ENCODE measurements at places on chromosomes 12 and 14. TPM values are rescaled to one million over a fixed set of nuclear protein-coding genes. Genes with fewer than 3 reads are reported as not detected.

GRCh38 chr12:121021754-121022153 lies 5.5 kb upstream of the C12orf43 start:
- DNase-seq = no peak

DNA sequence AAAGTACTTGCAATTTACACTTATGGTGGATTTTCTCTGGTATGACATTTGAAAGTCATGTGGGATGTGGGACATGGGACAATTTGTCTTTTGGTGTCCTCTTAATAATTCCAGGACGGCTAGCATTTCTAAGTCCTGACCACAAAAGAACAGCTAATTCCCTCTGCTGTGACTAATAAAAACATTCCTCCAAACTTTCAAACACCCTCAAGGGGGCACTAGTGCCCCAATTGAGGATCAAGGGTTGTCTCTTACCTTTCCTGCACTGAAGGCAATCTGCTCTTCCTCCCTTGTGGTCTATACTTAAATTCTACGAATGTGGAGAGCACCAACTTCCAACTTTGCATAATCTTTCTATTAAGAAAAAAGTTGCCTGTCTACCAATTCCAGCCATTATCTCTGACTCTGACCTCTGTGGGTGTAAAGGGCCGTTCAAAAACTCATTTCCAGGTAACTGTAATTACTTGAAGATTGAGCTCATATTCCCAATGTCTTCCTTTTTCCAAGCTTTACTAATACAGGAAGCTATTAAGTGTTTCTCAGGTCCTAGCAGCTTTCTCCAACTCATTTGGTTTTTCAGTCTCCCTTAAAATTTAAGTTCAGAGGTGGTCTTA lies 210.2 kb downstream of the PTPRO start:
- peak; percentile 67 for DNase-seq

DNA sequence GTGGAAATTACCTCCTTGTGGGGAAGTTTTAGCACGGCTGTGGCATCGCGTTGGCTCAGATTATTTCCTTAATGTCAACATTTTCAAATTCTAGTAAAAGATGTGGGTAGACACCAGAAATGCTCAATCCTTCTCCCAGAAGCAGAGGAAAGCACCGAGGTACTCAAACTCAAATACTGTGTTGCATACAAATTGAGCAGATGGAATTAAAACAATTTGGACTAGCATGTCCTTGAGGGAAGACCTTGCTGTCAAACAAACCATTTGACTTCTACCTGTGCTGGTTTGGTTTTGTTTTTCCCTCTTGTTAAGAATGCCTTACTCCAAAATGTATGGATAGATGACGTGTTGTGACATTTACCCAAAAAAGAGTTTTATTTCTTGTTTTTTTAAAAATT lies 136.4 kb downstream of the CNTN1 start:
- DNase-seq = no peak

DNA sequence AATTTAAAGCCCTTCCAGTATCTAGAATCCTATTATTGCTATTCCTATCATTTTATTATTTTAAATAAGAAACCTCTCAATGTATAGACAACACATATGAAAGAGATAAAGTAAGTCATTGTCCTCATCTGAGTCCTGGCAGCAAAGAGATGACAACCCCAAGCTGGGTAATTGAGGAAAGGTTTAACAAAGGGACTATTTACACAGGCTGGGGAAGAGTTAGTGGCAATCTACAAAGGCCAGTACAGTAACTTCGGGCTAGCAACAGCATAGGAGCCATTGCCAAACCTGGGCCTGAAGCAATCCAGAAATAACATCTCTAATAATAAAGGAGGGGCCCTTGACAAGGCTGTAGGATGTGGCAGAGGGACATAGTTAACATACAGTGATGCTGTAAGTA lies 11.2 kb downstream of the PDE6H start:
- no peak for DNase-seq

MYBPC1 gene
- not detected for total RNA-seq

DNA sequence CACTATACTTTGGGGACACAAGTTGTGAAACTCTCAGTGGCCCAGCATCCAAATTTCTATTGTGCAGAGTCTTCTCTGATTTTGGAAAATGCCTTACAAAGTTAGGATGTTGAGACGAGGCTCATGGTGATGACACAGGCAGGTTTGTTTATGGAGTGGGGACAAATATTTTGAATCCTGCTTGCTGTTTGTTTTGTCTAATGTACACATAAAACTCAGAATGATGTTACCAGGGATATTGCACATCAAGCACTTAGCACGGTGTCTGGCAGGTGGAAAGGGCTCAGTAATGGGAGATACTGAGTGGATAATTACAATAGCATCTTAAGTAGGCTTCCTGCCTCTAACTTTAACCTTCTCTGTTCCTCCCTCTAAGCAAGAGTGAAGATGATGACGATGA lies 628.9 kb upstream of the TBX3 start:
- no peak for DNase-seq

GRCh38 chr14:94111276-94112095 lies 950 bp downstream of the IFI27 start:
- peak; percentile 29 for DNase-seq

DNA sequence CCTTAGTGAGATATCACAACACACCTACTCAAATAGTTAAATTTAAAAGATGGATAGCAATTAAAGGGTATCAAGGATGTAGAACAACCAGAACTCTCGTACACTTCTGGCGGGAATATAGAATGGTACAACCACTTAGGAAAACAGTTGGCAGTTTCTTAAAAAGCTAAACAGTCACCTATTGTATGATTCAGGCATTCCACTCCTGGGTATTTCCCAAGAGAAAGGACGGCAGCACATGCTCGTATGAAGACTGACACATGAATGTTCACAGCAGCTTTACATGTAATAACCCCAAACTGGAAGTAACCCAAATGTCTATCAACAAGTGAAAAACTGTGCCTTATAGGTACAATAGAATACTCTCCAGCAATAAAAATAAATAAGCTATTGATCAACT lies 465.2 kb downstream of the VRK1 start:
- no peak for DNase-seq

DNA sequence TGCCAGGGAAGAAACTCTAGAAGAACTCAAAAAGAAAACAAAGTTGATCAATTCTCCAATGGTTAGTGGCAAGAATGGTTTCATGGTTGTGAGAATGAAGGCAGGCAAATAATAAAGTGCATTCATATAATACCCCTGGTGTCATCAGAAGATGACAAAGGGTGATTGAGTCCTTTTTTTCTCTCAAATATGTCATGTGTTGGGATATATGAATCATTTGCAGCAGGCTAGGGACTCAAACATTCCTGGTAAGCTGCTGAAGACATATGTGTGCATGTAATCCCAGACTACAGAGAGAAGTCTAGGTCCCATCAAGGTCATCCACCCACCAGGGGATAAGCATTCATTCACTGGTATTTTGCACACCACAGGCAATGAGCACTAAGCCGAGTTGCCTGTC lies 82.4 kb upstream of the MYF6 start:
- DNase-seq = no peak

KLHL33 gene
- total RNA-seq = 0.44 TPM

- DNase-seq = no peak
Measured at GRCh38 chr14:47191700-47192099, 483.7 kb downstream of the MDGA2 start.

- DNase-seq = peak; percentile 65
Measured at GRCh38 chr12:71938728-71939385, at the start of gene TPH2. Gene TPH2, plus strand, starts transcription at chr12:71938845. Its CDS starts 142 bp downstream, at chr12:71938987.

SAMD15 gene
- 0.14 TPM for total RNA-seq

DNA sequence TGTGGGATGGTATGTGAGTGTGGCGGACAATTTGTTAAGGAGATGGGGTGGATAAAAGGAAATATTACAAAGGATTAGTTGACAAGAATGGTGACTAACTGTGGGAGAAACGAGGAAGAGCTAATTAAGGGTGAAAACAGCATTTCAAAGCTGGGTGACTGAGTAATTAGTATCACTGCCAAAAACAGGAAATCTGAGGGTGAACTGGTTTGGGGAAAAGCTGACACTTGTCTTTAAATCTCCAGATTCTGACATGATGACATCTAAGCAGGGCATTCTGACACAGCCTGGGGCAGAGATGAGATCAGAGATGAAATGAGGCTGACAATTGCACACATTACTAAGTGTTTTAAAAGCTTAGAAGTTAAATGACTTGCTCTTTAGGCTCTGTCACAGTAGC lies 42.4 kb upstream of the CCDC175 start:
- DNase-seq = no peak

VRTN gene
- not detected for total RNA-seq

DNA sequence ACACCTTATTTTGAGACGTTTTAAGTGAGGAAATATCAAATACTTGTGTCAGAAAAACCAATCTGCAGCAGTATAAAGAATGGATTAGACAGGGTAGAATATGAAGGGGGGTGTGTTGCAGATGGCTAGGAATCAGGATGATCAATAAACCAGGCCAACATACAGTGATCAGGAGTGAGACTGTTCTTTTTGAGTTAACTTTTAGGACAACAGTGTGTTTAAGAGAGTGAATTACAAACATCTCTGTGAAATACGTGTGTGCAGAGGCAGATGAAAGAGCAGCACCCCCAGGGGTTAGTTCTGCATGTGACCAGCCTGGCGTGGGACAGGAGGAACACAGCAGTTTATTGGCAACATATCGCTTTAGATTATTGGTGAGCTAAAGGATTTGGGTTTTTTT lies 10.6 kb upstream of the NRDE2 start:
- DNase-seq = no peak

- DNase-seq = peak; percentile 81
Measured at GRCh38 chr14:105173901-105174894, 5.6 kb upstream of the JAG2 start.

RBM25 gene
- 107 TPM for total RNA-seq

- DNase-seq = peak; percentile 91
Measured at GRCh38 chr14:93977790-93978581, 1.6 kb upstream of the ASB2 start.

DNA sequence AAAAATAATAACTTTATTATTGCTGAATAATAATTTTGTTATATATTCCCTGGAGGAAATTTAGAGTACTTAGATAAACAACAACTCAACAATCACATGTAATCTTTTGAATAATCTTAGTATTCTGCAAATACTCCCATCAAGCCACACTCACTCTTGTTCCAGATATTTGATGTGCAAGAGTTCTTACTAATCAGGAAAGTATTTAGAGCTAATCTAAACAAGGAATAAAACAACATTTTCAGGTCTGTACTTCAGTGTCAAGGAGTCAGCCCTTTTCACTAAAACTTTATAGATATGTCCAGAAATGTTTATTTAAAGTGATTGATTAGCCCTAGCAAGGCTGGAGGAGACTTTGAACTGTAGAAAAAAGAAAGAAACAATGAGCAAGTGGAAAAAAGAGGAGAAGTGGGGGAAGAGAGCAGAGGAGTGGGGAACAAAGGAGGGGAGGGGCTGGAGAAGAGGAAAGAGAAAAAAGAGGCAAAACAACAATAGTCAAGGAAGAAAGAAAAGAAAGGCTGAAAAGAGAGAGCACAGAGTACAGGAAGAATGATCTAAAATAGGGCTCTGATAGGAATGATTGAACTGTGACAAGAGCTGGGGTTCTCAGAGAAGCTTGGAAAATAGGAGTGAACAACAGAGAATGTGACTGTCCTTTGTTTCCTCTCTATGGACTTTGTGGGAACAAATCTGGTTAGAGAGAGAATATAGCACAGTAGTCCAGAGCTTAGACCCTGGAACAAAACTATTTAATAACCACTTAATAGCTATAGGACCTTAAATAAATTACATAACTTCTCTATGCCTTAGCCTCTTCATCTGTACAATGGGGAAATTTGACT lies 238.7 kb downstream of the AKAP6 start:
- no peak for DNase-seq

DNA sequence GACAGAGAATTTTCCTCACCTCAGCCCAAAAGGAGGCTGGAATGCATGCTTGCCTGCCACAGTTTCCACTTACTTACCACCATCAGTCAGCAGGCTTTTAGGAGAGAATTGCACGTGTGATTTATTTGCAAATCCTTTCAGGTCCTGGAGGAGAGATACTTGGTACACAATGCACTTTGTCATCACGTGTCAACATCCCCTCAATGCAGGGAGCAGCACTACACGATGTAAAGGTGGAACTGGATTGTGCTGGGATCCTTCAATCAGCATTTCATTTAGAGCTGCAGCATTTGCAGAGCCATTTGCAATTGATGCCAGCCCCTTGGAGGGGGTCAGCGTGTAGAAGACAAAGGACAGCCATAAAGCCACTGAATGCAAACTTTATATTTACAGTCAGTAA lies 218.1 kb downstream of the GLT1D1 start:
- DNase-seq = no peak

GPR65 gene
- 17.2 TPM for total RNA-seq

DNA sequence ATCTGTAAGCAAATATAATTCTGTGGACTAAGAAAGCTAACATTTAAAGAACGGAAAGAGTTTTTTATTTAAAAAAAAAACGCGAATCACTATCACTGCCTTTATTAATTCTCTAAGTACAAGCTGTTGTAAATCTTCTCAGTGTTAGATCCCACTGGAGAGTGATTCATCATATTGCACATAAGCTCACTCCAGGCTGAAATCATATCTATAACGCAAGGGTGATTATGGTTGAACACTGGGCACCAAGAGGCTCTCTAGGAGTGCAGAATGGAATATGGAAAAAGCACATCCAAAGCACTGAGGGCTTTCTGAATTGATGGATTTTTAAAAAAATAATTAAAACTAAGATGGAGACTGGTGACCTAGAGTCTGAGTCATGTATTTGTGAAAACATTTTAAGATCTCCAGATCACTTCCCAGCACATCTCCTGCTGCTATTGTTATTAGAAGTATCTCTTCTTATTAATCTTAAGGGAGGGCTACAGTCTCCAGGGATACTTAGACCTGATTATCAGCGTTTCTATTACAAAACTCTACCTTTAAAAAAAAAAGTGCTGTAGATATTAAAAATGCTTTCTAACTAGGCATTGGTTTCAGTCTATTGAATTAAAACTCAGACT lies 1106.8 kb downstream of the AACS start:
- no peak for DNase-seq

DNA sequence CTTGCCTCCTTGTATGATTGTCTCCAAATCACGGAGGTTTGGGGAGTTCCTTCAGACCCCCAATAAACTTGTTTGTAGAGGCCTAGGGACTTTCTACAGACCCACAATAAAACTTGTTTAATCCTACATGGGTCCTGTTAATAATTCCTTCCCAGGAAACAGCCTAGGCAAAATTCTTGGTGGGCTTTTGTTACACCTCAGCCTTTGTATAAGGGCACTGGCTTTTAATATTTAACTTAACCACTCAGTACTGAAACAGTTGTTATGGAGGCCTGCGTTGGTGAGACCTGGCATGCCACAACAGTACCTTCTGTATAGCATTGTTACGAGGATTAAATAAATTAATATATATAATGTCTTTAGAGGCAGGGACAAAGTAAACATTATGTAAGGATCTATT lies 32.7 kb upstream of the FAR2 start:
- no peak for DNase-seq

DNA sequence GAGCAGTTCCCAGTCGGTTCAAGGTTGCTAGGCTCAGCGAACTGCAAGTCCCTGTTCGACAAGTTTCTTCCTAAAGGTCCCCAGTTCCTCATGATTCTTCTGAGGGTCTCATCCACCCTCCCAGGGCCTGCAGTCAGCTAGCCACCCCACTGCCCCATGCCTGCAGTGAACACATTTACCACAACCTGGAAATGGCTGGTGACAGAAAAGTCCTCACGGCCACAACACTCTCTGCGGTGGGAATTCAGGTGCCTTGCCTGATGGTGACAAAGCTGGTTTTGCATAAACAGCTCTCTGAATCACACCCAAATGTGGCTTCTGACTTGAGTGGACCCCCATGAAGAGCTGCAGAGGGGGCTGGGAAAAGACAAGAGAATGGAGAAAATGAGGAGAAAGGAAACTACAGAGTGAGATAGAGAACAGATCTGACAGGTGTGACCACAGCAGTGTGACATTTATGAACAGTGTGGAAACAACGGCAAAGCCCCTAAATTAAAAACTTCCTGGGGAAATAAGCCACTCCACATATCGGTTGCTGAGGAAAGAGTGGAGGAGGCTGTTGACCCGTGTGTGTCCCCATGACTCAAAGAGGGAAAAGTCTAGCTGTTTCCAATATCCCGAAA lies 1.3 kb upstream of the CD27 start:
- DNase-seq = peak; percentile 67
